ENCODE measurements at places on chromosomes 7 and 10. TPM values are rescaled to one million over a fixed set of nuclear protein-coding genes. Genes with fewer than 3 reads are reported as not detected.

GRCh38 chr10:61319386-61320256, 133.6 kb downstream of the TMEM26 start:
- no peak for DNase-seq

DNA sequence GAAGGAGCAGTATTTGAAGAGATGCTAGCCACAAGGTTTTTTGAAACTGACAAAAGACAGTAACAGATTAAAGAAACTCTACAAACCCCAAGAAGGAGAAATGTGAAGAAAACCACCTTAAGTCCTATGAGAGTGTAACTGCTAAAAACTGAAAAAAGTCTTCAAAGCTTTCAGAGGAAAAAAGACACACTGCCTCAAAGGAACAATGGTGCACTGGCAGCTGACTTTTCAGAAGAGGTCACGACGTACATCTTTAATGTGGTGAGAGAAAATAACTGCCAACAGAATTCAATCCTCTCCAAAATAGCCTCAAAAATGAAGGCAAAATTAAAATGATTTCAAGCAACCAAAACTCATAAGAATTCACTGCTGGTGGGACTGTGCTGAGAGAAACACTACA, 94.0 kb downstream of the VIPR2 start:
- no peak for DNase-seq

DNA sequence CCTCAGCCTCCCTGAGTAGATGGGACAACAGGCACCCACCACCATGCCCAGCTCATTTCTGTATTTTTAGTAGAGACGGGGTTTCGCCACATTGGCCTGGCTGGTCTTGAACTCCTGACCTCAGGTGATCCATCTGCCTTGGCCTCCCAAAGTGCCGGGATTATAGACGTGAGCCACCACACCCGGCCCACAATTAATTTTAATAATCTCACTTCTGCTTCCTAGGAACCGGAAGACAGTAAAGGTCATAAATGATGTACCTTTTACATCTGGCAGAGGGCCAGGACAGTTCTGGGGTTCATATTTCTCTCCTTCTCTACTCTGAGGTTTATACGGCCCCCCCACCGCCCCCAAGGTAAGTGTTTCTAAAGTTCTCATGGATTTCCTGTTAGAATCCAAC, 31.2 kb upstream of the AOAH start:
- DNase-seq, result no peak

Gene NPFFR1
- polyA plus RNA-seq, result 0.01 TPM

DNA sequence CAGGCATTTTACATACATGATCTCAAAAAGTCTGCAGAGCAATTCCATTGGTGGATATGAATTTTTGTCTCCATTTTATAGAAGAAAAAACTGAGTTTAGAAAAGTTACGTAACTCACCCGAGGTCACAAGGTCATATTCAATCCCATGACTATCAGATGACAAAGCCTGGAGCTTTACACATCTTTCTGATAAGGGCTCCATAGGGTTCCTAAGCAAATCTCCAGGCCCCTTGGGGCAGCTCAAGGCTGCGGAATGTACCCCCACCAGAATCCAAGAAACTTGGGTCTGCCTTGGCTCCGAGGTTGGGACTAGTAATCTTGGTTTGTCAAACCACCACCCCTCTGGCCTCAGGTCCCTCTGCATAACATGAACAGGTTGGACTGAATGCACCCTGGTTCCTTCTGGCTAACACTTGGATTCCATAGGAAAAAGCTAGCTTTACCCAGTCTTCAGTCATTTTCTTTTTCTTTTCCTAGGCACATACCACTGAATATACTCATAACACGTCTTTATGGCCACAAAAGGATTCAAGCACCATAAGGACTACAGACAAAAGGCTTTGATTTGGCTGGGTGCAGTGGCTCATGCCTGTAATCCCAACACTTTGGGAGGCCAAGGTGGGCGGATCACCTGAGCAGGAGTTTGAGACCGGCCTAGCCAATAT, 55.5 kb downstream of the PIP4K2A start:
- DNase-seq, result no peak

- no peak for DNase-seq
These were observed 99.8 kb downstream of the WDR37 start for GRCh38 chr10:1155791-1156615.

- no peak for DNase-seq
These were observed 606 bp upstream of the LAMB1 start for GRCh38 chr7:108003599-108003935.

GRCh38 chr10:15202639-15203038, 34.1 kb upstream of the NMT2 start:
- DNase-seq, result no peak

Gene FAM25G
- polyA plus RNA-seq, result not detected

DNA sequence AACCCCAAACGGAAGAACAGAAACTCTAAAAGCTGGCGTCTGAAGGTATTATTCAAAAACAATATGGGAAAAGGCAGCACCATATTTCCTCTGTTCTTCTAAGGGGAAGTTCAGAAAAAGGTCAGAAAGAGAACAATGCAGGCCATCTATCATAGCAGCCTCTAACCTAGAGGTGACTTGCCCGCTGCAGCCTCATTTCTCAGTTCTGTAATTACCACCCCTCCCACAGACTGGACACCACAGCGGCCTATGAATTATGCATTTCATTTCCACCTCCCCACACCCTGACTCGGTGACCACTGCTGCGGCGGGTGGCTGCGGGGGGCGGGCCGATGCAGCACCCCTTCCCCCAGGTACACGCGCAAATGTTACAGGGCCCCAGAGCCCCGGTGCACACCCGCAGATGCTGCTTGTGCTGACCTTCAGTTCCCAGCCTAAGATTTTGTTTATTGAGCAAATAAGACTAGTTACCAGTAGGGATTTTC, 125.5 kb downstream of the CLEC2L start:
- DNase-seq, result no peak

GRCh38 chr10:119479532-119479931, 63.0 kb downstream of the RGS10 start:
- no peak for DNase-seq

DNA sequence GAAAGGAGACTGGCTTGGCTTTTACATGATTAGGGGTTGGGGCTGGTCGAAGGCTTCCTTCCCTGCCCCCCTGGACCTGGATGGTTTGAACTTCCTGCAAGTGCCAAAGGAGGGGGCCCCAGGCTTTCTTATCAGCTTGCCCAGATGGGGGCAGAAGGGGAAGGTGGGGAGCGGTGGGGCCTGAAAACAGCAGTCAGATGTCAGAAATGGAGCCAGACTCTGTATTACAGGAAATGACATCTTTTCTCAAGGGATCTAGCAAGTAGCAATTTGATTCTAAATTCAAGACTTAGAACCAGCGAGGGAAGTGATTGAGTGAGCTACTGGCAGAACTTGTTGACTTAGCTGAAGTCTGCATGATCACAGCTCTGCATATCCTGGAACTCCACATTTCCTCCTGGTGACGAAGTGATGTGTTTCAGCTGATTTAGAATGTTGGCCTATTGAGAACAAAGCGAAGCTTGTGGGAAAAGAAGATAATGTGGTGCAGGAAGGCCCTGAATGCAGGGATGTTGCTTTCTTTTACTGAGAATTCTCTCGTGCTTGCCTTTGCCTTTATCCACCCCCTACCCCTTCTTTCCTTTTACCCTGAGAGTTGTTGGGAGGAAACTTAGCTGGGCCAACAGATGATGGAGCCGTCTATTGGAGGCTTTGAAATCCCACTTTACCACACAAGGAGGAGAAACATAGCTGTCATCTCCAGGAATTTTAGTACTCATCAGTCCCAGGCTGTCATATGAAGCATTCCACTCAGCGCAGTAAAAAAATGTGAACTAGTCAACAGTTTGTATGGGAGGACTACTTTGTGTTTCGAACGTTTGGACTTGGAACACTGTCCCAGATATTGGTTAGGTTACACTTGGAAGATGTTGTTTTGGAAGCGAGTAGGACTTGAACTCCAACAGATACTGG, 43.2 kb downstream of the CCNY start:
- no peak for DNase-seq

GRCh38 chr10:48470115-48470892, 134.6 kb downstream of the ARHGAP22 start:
- DNase-seq, result no peak
